H1 (cell line): ENCODE measurements at places on chromosomes 11 and 22. TPM values are rescaled to one million over a fixed set of nuclear protein-coding genes. Genes with fewer than 3 reads are reported as not detected.

INPP5J gene
- 6.0 and 6.4 TPM in 2 replicates for total RNA-seq

TESMIN gene
- total RNA-seq: 59.5 and 61.1 TPM in 2 replicates

GRCh38 chr11:3992964-3993363, 101.6 kb upstream of the RRM1 start:
- H3K36me3 ChIP-seq: no peaks in the 10 kb centered on the region
- no peak overlapping the region for H3K27ac ChIP-seq
- no peak overlapping the region for H3K4me3 ChIP-seq
- DNase-seq: no peak
- H3K4me1 ChIP-seq: no peaks in the 10 kb centered on the region

DNA sequence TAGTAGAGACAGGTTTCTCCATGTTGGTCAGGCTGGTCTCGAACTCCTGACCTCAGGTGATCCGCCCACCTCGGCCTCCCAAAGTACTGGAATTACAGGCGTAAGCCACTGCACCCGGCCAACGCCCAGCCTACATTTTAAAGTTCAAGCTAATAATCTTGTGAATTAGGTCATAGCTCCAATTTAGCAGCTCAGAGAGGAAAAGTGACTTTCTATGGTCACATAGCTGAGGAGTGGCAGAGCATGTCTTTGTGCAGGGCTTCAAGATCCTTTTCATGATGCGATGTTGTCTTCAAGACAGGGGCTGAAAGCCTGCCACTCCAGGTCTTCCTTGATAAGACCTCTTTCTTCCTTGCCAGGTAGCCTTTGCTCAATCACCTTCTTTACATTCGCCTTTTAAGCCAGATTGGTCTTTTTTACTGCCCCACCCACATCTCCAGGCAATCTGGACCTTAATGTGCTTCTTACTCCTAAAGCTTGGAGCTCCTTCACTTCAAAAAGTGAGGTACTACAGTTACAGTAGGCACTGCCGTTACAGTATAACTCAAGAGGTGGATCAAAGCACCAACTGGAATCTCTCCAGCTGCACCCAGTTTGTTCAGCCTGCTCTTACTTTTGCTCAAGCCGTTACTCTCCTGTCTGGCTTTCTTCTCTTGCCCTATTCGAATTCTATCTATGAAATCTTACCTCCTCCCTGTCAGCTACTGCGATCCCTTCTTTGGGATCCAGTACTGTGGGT, 18.2 kb downstream of the YWHAH start:
- H3K27ac ChIP-seq: no peak overlapping the region
- H3K4me3 ChIP-seq: no peak overlapping the region
- no peak for DNase-seq
- no peaks in the 10 kb centered on the region; the same call in 1 of the 2 replicates for H3K36me3 ChIP-seq
- no peaks in the 10 kb centered on the region for H3K27me3 ChIP-seq

- H3K36me3 ChIP-seq: no peaks in the 10 kb centered on the region
- peaks cover 2% of the 10 kb centered on the region; the same call in 1 of the 2 replicates for H3K27me3 ChIP-seq
Observed at GRCh38 chr22:44391481-44392445, 79.0 kb upstream of the SHISAL1 start.

DNA sequence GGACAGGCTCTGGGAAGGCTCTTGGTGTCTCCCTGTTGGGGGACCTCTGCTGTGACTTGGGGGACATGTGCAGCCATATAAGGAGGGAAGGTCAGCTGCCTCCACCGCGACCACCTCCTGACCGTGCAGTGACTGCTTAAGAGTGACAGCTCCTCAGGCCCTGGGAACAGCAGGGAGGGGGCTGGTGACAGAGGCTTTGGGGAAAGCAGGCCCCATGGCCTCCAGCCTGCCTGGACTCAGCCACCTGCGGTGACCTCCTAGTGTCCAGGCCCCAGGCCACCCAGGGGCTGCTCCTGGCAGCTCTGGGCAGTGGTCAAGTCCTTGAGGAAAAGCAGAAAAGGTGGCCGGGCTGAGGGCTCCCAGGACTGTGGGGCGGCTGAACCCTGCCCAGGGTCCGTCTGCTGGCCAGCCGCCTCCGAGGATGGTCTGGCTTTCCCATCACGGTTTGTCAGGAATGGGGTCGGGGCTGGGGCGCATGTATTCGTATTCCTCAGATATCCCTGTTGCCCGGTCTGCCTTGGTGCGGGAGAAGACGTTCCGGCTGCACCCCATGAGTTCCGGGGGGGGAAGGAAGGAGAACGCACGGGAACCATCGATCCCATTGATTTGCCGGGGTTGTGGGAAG, 96.8 kb downstream of the WNT7B start:
- no peak overlapping the region for H3K27ac ChIP-seq
- peaks cover 21% of the 10 kb centered on the region for H3K27me3 ChIP-seq
- H3K4me1 ChIP-seq: peaks cover 24% of the 10 kb centered on the region
- H3K4me3 ChIP-seq: peak overlapping the region; percentile 5; the same call in 1 of the 2 replicates
